Upper lobe of right lung (tissue), 1 donor: ENCODE measurements at places on chromosomes 13 and 19.
A peak's percentile ranks its signal among the peaks of the same experiment; 100 is the strongest.

DNA sequence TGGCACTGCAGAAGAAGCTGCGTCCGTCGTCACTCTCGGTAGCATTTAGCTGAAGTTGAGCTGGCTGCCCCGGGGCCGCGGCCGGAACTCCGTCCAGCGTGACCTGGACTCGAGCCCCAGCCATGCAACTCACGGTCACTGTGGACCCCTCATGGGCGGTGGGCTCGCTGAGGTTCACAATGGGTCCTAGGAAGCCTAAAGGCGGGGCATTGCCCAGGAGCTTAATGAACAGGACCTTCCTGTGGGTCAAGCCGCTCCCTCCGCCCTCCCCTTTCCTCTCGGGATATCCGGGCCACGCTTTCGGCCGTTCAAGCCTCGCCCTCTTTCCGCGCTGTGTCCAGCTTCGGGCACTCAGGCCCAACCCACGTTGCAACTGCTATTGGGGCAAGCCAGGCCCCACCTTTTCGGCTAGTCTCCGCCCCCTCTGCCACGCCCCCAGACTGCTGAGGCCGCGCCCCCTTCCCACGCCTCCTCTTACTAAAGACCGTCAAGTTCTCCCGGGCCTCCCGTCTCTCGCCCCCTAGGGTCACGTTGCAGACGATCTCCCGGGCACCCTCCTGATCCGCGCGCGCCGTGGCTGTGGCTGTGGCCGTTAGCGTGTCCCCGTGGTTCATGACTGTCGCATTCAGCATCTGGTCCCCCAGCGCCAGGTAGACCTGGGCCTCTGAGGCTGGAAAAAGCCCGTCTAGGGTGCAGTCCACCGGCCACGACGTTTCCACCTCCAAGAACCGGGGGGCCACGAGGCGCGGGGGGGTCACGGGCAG, 1.4 kb upstream of the RAVER1 start:
- DNase-seq: peak; percentile 97

DNA sequence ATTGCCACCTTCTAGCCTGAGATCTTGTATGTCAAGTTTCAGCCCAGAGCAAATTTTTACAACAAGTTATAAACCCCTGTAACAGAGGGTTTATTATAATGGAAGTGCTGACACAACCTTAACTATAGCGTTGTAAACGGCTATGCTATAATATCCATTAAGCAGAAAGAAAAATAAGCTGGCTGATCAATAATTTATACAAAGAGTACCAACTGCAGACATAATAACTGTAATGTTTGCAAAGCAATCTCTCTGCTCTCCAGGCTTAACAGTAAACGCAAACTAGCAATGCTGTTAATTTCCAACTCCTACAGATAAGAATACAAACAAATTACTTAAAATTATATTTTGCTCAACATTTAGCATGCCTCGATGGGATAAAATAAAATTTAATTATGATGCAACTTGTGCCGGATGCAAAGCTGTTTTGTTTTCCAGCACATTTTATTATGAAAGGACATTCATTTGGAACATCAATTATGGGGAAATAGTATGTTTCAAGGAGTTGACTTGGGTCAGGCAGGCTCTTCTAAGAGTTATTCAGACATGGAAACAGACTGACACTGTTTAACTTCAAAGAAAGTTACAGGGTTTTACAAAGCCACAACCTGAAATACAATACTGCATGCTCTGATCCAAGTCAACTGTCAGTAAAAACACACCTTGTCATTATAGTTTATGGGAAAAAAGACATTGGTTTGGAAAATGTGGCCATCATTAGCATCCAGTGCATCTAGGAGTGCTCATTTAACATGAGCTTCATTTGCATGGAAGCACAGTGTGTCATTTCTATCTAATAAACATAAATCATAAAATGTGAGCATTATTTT, 6.6 kb upstream of the DACH1 start:
- DNase-seq: no peak

GRCh38 chr13:19888799-19889198, 25.4 kb upstream of the ZMYM5 start:
- DNase-seq: no peak

DNA sequence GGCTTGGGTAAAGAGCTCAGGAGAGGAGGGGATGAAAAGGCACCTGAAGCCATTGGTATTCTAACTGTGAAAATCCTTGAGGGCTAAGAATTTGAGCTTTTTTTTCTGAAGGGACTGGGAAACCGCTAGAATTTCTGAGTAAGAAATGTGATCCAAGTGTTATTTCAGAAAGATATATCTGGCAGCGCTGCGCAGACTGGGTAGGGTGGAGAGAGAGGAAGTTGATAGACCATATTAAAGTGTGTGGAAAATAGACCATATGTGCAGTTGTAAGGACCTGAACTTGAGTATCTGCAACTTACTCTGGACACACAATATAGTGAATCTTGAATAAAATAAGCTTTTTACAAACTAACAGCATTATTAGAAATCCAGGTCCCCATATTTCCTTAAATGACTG, 427.4 kb downstream of the NDFIP2 start:
- DNase-seq: no peak

- no peak for DNase-seq
Measured at GRCh38 chr13:29227576-29227975, 367.9 kb downstream of the SLC7A1 start.

- no peak for DNase-seq
Measured at GRCh38 chr19:23118400-23118799, 1.6 kb downstream of the ZNF730 start.

GRCh38 chr13:27193496-27193895, 21.9 kb upstream of the USP12 start:
- DNase-seq: no peak

GRCh38 chr13:94967183-94968039, 255.1 kb upstream of the SOX21 start:
- no peak for DNase-seq

DNA sequence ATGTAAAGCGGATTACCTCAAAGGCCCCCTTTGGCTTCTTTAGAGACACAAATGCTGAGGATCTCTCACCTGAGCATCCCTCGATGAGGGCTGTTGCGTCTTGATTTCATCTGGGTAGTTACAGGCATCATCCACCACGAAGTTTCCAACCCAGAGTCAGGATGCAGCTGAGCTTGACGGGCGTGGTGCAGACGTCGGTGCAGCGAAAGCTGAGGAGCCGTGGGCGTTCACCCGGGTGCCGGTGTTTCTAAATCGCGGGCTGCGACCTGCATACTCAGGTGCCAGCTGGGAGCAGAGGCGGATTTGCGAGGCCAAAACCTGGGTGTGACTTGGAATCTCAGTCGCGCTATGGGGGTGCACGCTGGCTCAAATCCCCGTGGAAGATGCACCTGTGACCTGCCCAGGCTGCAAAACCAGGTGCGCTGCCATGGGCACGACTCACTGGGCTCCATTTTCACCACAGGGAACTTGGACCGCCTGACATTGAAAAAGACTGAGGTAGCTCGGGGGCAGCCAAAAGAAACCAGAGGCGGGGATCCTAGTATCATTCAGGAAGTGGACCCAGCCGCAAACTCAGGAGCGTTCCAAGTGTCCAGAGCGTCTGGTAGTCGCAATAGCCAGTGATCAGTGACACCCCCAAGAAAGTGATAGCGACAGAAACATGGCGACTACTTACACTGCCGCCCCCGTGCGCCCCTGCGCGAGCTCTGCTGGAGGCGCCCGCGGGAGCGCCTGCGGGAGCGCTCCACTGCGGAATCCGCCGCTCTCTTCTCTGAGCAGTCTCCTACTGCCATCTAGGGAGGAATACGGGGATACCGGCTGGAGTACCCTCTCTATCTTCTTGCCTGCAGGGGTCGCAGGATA, 36.4 kb upstream of the IGFL4 start:
- DNase-seq: no peak

DNA sequence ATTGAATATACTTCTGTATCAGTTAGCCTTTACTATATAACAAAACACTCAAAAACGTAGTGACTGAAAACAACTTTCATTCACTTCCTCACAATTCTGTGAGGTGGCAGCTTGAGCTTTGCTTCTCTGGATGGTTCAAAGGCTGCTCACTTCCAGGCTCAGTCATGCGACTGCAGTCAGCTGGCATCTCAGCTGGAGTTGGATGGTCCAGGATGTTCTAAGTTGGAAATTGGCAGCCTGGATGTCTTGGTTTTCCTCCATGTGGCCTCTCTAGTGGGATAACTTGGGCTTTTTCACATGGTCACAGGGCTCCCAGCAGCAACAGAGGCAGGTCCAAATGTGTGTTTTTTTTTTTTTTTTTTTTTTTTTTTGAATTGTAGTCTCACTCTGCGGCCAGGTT, 204.4 kb downstream of the LACC1 start:
- DNase-seq: no peak

- DNase-seq: no peak
Measured at GRCh38 chr13:67061750-67062149, 168.4 kb downstream of the PCDH9 start.
